CD4-positive, alpha-beta T cell treated with Interleukin-10 for 1 hour (primary cell): ENCODE measurements at places on chromosomes 13 and 19.

GRCh38 chr19:42143341-42144234 lies 11.3 kb upstream of the POU2F2 start:
- DNase-seq: no peak

DNA sequence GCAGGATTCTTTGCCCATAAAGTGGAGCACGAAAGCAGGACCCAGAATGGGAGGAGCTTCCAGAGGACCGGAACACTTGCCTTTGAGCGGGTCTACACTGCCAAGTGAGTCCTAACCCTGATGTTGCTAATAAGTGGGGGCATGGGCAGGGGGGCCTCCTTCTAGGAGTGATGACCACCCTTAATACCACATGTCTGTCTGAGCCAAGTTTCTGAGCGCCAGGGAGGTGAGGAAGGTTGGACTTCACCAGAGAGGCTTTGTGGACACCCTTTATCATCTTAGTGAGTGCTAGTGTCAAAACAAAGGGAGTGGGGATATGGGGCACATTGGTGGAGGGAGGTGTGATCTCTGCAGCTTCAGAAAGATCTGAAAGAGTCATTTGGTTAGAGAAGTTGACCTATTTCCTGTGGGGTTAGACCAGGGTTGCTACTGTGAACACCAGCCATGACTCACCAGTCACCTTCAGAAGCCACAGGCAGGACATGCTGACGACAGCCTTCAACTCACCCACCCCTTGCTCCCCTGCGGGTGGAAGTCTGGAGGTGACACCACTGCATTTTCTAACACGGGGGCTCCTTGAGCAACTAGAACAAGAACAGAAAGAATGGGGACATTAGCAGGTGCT lies 8.8 kb downstream of the ALOX5AP start:
- peak; percentile 88 for DNase-seq

- DNase-seq: no peak
These were observed 6.6 kb upstream of the MCF2L start for GRCh38 chr13:112962396-112962795.

DNA sequence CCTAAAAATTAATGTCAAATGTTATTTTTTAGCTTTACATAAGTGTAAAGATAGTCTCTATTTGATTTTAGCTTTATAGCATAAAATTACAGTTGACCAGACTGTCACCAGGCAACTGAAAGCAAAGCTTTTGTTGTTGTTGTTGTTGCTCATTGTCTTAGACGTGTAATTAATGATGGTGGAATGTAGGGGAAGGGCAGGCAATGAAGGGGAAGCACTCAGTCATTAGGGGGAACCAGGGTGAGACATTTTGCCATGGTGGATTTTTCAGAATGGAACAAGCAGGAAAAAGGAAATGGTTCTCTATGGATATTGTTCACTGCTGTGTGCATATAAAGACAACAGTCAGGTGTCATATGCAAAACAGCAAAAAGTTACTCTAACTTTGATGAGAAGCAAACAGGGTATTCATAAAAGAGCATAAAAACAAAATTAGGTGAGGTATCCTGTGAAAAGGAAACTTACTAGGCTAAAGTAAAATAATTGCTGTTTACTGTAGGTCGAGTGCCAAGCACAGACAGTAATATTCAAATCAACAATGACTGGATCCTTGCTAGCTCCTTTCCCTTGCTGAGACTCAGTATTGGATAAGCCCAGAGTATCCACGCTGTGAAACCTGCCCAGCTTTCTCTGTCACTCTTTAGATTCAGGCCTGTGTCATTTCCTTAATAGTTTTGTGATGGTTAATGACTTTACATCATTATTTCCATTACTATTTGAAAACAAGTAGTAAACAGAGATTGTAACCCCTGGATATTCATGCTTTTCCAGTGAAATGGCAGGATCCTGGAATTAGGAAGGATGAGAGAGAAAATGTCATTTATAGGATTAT lies 110.5 kb downstream of the LRCH1 start:
- DNase-seq: no peak

DNA sequence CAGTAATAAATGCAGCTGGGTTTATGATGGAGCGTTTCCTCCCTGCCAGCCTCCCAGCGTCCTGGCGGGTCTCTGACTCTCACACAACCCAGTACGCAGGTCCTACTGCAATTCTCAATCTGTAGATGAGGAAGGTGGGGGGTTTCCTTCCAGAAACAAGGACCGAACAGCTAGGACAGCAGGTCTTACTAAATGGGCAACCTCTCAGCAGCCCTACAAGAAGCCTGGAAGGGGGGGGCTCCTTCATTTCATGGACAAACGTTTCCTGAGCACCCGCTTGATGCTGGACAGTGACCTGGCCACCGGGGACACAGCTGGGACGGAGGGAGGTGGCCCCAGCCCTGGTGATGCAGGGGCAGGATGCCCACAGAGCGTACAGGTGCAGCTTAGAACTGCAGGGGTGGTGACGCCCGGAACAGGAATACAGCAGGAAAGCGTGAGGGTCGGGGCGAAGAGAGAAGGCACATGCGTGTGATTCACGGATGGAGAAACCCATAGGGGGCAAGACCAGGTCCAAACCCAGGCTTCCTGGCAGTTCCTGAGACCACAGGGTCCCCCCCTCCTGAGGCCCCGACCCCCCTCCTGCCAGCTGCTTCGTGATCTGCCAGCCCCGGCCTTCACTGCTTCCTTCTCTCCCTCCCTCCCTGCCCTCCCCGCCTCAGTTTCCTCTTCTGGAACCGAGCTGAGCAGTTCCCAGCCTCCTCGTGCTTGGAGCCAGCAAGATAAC lies 732 bp upstream of the C2CD4C start:
- DNase-seq: peak; percentile 2
